ENCODE measurements at places on chromosomes 2 and 18. TPM values are rescaled to one million over a fixed set of nuclear protein-coding genes. Genes with fewer than 3 reads are reported as not detected.

The RBM44 gene
- 1.6 TPM for total RNA-seq

GRCh38 chr2:172109988-172110811 is 7.5 kb upstream of the DLX2 start:
- no peak for DNase-seq

The YWHAQ gene
- 243 TPM for total RNA-seq

- DNase-seq, result no peak
Measured at GRCh38 chr2:223474893-223475292, 127.3 kb downstream of the SCG2 start.

The MEX3C gene
- 20.7 TPM for total RNA-seq

DNA sequence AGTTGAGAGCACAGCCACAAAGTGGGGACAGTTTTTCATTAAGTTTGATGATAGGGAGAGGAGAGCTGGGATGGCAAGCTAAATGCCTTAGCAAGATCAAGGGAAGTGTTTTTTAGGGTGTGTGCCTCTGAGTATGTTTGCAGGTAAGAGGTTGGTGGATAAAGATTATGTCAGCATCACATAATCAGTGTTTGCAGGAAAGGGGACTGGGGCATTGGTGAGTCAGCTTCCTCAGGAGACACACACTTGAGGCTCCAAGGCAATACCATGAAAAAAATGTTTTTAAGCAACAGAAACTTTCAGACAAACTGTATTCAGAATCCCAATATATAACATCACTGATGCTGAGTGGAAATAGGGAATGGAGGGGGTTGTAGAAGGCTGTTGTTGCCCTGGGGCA is 25.4 kb upstream of the DTNB start:
- no peak for DNase-seq

DNA sequence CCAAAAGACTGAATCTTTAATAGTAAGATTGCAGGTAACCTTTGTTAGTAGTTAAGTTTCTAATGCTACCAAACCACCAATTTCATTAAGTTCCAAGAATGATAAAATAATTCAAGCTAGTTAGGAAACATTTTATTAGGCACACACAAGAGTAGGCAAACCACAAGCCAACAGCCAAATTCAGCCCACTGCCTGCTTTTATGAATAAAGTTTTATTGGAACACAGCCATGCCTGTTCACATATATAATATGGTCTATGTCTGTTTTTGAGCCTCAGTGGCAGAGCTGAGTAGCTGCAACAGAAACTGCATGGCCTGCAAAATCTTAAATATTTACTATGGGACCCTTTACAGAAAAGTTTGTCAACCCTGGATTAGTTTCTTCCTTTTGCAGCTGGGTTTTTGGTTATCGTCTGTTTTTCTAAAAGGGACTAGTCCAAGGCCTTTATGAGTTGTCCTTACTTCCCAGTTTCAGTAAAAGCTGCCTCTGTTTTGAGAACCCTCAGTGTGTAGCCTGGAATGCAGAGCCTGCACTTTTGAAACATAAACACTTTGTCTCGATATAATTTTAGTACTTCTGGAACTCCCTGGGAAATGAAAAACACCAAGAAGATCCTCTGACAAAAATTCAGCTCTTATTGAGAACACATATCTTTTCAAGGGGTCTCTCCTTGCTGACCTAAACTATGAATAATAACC is 39.1 kb downstream of the FRZB start:
- no peak for DNase-seq

- no peak for DNase-seq
Measured at GRCh38 chr18:48862132-48862531, 88.6 kb downstream of the SMAD7 start.

The TRIM43 gene
- total RNA-seq, result not detected

- DNase-seq, result no peak
Measured at GRCh38 chr18:11548916-11549551, 60.4 kb upstream of the SLC35G4 start.

DNA sequence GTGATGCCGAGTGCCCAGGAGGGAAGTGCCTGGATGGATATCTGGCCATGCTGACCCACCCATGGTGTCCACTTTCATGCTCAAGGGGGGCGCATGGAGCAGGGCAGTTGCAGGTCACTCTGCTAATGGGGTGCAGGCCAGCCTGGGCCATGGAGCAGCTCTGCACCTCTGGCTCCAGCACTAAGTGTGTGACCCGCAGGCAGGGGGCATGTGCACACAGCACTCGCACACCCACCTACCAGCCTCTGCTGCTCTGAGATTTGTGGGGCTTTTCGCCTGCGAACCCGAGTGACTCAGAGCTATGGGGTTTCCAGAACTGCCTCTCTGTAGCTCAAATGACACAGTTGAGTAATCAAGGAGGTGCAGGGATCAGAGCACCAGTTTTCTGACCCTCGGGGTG is 66.2 kb downstream of the CYP26B1 start:
- DNase-seq, result no peak

The BBS5 gene
- total RNA-seq, result 8.9 TPM

DNA sequence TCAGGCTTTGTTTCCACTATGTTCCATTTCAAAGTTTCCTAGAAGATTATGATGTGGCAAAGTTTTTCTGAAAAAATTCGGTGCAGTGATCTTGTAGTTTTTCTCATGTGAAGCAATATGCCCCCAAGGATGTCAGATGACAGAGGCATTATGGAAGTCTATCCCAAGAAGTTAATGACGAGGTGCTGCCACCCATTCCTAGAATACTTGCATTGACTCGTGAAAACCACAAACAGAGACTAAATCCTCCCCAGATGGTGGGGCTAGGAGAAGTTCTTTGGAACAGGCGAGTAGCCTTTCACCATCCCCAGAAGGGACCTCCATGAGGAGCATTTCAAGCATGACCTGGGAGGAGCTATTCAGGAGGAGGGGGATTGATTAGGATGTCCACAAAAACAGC is 40.2 kb upstream of the COPS8 start:
- DNase-seq, result no peak

The LOXHD1 gene
- not detected for total RNA-seq

- DNase-seq, result no peak
Measured at GRCh38 chr2:134601264-134601663, 117.5 kb downstream of the TMEM163 start.

GRCh38 chr2:219965287-219966194 is 338.1 kb downstream of the SLC4A3 start:
- no peak for DNase-seq

DNA sequence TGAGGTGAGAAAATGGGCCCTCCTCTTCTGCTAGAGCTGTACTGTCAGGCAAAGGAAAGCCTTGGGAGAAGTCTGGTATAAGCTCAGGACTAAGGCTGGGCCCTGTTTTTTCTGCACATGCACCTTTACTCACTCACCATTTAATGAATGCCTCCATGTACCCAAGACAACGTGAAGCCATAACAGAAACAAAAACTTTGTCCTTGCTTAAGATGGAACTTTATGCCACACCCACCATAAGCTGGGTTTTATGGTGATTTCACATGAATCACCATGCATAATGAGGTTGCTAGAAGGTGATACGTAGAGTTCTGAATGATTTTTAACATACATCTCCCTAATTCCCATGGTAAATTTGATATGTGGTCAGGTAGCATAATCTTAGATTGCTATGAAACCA is 63.7 kb upstream of the CYP26B1 start:
- no peak for DNase-seq

The UGT1A10 gene
- not detected for total RNA-seq

The SPRED2 gene
- total RNA-seq, result 13.7 TPM

GRCh38 chr2:57180042-57180567 is 866.5 kb upstream of the VRK2 start:
- DNase-seq, result no peak

DNA sequence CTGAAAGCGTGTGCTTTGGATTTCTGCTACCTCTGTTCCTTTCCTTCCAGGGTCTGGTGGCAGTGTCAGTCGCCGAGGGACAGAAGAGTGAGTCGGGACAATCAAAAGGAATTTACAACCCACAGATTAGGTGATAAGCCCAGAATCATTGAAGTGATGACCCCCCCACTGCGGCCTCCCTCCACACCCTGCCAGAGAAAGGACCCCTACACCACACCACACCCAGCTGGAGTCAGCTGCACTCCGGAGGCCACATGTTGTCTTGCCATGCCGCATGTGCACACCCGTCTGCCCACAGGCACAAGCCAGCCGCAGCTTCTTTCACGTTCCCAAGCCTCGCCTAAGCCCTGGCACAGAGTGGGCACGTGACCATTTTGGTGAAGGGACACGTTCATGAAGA is 366.8 kb upstream of the SALL3 start:
- no peak for DNase-seq

GRCh38 chr2:112749755-112750559 is 14.5 kb downstream of the CKAP2L start:
- DNase-seq, result peak; percentile 67

DNA sequence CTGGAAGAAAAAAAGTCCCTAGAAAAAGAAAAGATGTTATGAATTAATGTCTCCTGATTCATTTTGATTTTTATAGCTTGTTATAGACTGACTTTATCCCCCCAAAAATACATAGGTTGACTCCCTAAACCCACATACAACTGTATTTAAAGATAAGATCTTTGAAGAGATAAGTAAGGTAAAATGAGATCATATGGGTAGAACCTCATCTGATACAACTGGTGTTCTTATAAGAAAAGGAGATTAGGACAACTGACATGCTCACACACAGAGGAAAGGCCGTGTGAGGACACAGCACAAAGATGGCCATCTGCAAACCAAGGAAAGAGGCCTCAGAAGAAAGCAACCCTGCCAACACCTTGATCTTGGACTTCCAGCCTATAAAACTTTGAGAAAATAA is 117.5 kb downstream of the CD226 start:
- DNase-seq, result no peak

DNA sequence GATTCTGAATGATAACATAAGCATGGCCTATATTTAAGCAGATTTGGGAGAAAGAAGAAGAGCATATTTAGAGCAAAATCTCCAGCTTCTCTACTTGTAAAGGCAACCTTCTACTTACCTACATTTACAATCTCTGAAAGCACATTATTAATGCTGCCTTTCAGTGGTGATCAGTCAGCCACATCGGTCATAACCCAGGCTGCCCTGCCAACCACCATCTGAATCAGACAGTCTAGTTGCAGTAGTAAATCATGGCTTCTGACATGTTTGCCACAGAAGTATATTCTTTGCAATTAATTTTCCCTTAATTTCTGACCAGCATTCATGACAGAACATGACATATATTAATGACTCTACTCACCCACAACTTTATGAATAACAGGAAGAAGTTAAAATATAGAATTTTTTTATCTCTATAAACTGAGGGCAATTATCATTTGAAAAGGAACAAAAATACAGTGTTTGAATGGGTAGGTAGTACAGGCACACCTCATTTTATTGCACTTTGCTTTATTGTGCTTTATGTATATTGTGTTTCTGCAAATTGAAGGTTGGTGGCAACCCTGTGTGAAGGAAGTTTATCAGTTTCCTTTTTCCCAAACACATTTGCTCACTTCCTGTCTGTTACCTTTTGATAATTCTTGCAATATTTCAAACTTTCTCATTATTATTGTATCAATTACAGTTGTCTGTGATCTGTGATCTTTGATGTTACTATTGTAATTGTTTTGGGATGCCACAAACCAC is 531.6 kb upstream of the CHAC2 start:
- DNase-seq, result no peak

GRCh38 chr2:58427572-58428095 is 186.5 kb upstream of the FANCL start:
- no peak for DNase-seq

DNA sequence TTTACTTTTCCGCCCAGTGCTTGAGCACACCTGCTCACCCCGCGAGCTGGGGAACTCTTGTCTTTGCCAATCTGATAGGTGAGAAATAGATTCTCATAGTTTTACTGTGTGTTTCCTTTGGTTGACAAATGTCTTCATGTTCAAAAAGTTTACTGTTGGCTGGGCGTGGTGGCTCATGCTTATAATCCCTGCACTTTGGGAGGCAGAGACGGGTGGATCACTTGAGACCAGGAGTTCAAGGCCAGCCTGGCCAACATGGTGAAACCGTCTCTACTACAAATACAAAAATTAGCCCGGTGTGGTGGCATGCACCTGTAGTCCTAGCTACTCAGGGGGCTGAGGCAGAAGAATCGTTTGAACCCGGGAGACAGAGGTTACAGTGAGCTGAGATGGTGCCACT is 10.3 kb downstream of the ODC1 start:
- no peak for DNase-seq

GRCh38 chr2:200796561-200796960 is 15.1 kb upstream of the BZW1 start:
- no peak for DNase-seq

DNA sequence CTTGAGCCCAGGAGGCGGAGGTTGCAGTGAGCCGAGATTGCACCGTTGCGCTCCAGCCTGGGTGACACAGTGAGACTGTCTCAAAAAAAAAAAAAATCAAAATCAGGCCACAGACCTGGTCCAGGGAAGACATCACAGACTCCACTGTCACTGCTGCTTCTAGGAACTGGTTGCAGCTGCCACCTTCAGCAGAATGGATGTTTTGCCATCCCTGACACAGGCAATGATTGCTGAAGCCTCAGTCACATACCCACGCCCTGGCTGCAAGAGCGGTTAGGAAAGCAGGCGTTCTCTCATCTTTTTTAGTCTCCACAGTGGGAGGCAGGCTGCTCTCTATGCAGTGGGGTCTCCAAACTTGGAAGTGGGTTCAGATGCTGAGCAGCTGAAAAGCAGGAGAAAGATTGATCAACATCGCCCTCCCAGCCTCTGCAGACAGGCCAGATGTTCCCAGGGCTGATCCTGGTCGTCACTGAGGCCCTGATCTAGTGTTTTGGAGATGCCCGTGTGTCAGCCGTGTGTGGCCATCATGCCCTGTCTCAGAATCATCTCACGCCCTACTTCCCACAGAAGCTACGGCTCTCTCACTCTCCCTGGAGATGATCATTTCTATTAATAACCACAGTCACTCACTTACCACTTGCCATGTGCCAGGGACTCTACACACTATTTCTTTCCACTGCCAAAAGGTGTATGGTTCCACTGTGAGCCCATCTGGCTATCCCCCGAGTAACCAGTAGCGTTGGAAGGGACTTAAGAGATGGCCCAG is 91.8 kb downstream of the PLB1 start:
- DNase-seq, result peak; percentile 38

DNA sequence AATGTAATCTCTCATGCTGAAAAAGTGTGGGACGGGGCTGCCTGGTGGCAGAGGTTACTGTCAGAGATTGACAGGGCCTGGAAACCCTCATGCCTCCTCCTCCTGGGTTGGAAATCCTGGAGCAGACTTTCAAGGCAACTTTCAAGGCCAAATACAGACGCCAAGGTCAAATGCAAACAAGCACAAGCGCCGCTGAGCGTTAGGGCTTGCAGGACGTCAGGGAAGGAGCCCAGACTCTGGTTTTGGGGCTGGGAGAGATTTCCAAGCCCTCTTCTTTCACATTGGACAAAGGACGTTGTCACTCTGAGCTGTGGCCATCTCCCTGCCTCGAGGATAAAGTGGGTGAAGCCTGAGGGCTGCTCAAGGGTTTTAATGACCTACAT is 120.1 kb downstream of the TWIST2 start:
- DNase-seq, result no peak

DNA sequence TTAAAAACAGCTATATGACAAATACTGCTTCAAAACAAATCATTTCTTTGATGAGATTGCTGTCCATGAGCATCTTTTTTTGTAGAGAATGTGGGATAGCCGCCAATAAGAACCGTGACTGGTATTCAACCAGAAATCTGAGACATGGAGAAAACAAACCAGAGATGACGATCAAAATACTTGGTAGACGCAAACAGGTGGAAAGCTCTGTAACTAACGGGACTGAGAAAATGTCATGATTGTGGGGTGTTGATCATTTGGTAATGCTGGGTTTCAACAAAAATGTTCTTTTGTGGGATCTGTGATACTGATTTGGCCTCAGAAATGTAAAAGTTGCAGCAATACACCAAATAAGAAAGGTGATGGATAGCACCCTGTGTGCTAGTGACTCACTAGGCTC is 364.8 kb downstream of the NYAP2 start:
- DNase-seq, result no peak

GRCh38 chr2:134287323-134287722 is 33.5 kb downstream of the MGAT5 start:
- DNase-seq, result no peak

Measured in sigmoid colon (tissue), 7 donors.